ENCODE measurements at places on chromosomes 4 and X. TPM values are rescaled to one million over a fixed set of nuclear protein-coding genes. Genes with fewer than 3 reads are reported as not detected.

- peak overlapping the region; percentile 80 for H3K4me3 ChIP-seq
- no peak overlapping the region for H3K27ac ChIP-seq
- peaks cover 11% of the 10 kb centered on the region for H3K4me1 ChIP-seq
- H3K27me3 ChIP-seq, result peaks cover 30% of the 10 kb centered on the region
- no peak for DNase-seq
- H3K36me3 ChIP-seq, result no peaks in the 10 kb centered on the region
Observed at GRCh38 chr4:139736274-139736660, 70.6 kb downstream of the MGST2 start.

- H3K4me1 ChIP-seq, result no peaks in the 10 kb centered on the region
- no peak for DNase-seq
- H3K27me3 ChIP-seq, result peaks cover 2% of the 10 kb centered on the region
Observed at GRCh38 chr4:80295826-80296225, 29.4 kb downstream of the FGF5 start.

DNA sequence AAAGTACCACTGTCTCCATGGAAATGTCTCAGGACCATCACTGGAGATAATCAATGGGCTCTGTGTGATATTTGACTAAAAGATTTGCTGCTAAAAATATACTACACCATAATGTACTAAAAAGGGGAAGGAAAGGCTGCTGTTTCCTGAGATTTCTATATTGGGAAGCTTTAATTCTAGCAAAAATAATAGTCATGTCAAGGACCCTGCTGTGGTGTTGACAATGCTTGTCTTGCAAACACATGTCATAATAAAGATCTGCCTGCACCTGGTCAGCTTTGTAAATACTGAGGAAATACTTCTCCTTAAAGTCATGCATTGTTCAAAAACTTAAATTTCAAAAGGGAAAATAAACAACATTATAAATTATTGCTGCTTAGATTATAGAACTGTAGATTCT is 417.9 kb downstream of the GPM6A start:
- no peaks in the 10 kb centered on the region for H3K27me3 ChIP-seq
- no peaks in the 10 kb centered on the region for H3K36me3 ChIP-seq
- no peak overlapping the region for H3K27ac ChIP-seq
- no peak overlapping the region for H3K4me3 ChIP-seq
- no peak for DNase-seq

DNA sequence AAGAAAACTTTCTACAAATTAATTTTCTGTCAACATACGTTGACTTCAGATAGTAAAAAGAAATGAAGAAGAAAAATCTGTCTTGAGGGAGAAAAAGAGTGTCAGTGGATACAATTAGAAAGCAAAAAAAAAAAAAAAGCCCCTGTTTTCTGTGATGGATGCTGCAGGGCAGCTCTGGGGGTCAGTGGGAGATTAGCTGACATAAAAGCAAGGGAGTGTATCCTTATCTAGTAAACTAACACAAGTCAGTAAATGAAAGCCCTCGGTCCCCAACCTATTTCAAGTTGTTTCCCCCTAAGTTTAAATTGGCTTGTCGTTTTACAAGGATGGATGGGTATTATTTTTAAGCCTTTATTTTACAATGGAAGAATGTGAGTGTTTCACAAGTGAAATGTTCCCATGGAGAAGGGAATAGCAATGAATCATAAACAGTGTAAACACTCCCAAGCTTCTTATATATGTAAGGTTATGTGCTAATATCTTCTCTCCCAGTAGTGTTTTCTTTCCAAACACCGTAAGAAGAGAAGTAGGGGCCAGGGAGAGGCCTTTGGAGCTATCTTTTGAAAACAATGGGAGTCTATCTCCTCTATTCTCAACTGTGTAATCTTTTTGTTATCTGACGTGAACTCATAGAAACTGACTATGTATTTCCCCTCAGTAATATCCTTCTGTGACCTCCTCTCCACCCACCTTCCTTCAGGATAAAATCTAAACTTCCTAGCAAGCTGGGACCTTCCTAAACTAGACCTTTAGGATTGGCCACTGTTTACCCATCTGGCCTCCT is 347.7 kb downstream of the FBXO8 start:
- H3K36me3 ChIP-seq, result no peaks in the 10 kb centered on the region
- H3K4me1 ChIP-seq, result no peaks in the 10 kb centered on the region
- H3K4me3 ChIP-seq, result no peak overlapping the region
- no peak for DNase-seq
- no peak overlapping the region for H3K27ac ChIP-seq
- H3K27me3 ChIP-seq, result no peaks in the 10 kb centered on the region

GRCh38 chr4:4613641-4614286 is 71.9 kb upstream of the STX18 start:
- H3K27me3 ChIP-seq, result no peaks in the 10 kb centered on the region
- no peak overlapping the region for H3K4me3 ChIP-seq
- no peaks in the 10 kb centered on the region for H3K36me3 ChIP-seq
- DNase-seq, result no peak
- H3K27ac ChIP-seq, result no peak overlapping the region

DNA sequence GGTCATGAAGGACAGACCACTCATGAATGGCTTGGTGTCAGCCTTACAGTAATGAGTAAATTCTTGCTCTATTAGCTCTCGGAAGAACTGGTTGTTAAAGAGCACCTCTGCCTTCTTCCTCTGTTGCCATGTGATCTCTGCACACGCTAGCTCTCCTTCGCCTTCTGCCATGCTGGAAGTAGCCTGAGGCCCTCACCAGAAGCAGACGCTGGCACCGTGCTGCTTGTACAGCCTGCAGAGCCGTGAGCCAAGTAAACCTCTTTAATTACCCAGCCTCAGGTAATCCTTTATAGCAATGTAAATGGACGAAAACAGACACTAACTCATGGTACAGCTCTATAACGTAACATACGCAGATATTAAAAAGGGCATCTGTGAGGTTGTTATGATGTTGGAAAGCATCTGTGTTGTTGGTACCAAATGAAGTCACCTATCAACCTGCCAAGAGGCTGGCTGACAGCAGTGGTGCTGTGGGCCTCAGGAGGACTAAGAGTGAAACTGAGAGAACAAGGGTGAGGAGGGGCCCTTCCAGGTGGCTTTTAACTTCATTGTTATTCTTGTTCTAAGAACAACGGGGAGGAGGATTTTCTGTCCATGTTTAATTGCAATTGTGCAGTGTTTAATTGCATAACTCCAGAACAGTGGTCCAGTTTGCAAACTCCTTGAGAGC is 69.2 kb downstream of the CRMP1 start:
- H3K4me1 ChIP-seq, result peaks cover 21% of the 10 kb centered on the region
- no peak for DNase-seq
- peaks cover 3% of the 10 kb centered on the region for H3K27me3 ChIP-seq
- H3K27ac ChIP-seq, result no peak overlapping the region
- H3K36me3 ChIP-seq, result no peaks in the 10 kb centered on the region

- H3K4me1 ChIP-seq, result no peaks in the 10 kb centered on the region
- no peak for DNase-seq
- no peaks in the 10 kb centered on the region for H3K27me3 ChIP-seq
Observed at GRCh38 chr4:6292376-6293096, 22.9 kb downstream of the WFS1 start.

Gene FOXP3
- 23.3 TPM for total RNA-seq

Gene FGFR3
- total RNA-seq, result not detected

Gene ESX1
- not detected for total RNA-seq

DNA sequence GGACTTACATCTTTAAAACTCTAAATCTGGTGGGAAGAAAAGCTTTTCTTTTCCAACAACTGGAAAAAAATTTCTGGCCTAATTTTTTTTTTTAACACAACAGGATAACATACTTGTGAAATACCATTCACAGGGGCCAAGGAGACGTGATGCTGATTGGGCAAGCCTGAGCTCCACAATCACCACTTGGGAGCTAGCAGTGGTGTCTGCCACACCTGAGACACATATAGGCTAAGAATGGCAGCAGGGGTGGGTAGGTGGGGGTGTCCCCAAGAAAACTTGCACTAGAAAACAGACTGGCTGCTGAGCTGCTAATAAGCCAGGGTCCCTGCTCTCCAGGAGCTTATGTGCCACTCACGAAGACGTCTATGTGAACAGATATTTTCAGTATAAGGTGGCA is 5.6 kb upstream of the PKD2 start:
- no peaks in the 10 kb centered on the region for H3K36me3 ChIP-seq
- H3K4me3 ChIP-seq, result no peak overlapping the region
- H3K27me3 ChIP-seq, result peaks cover 24% of the 10 kb centered on the region

Measured in activated naive CD8-positive, alpha-beta T cell treated with anti-CD3 and anti-CD28 coated beads, Interleukin-2, amount 10 ng/mL, durations not matched to agents 7 days and 5 days (primary cell).